ENCODE measurements at places on chromosomes 13 and 19.

GRCh38 chr13:108033800-108034707 is 181.3 kb downstream of the LIG4 start:
- DNase-seq = no peak

- DNase-seq = no peak
Measured at GRCh38 chr19:28296506-28296905, 916.4 kb downstream of the UQCRFS1 start.

DNA sequence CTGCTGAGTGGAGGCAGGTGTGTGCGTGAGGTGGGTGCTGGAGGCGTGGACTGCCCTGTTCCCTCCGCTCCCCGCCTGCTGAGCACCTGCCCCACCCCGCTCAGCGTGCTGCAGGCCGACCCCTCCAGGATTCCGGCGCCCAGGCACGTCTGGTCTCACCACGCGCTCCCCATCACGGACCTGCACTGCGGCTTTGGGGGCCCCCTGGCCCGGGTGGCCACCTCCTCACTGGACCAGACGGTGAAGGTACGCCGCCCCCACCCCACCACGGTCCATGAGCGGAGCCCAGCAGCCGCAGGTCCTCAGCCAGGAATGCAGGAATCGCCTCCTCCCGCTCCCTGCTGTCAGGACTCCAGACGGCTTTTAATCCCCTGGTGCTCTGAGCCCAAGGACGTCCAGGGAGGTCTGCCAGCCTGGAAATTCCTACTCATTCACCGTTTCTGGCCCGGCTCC is 6.0 kb downstream of the WDR18 start:
- DNase-seq = no peak

- no peak for DNase-seq
Measured at GRCh38 chr13:91236182-91236581, 111.3 kb upstream of the MIR17HG start.

DNA sequence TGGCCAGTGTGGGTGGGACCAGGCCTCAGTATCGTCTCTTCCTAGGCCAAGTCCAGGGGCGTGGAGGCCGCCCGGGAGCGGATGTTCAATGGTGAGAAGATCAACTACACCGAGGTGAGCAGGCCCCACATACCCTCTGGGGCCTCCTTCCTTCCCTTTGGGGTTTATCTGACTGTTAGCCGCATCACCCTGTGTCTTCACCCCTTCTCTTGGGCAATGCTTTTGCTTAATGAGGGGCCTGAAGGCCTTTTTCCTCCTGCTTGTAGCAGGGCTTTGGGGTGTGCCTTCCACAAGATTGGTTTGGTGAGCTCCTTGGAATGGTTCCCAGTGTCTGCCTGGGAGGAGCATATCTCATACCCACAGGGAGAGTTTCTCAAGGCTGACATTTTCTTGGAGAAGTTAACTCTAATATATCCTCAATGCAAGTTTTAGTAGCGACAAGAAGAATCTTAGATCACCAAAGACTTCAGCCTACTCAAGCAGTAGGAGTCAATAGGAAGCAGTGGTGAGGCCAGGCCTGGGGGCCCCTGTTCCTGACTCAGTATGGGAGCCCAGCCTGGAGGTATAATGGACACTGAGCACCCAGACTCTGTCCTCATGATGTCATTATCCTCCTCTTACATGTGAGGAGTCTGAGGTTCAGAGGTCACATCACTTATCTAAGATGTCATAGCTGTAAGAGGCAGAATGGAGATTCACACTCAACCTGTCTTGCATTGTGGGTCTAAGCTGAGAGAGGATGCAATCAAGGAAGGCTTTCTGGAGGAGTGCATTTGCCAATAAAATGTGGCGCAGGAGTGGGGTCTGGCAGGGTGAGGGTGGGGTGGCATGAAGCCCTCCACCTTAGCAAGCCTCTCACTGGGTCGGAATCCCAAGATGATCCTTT is 2.0 kb downstream of the GPI start:
- no peak for DNase-seq

- DNase-seq = no peak
Measured at GRCh38 chr19:19022380-19022961, 10.8 kb downstream of the SUGP2 start.

- DNase-seq = no peak
Measured at GRCh38 chr13:45122941-45123340, 2.6 kb downstream of the GTF2F2 start.

DNA sequence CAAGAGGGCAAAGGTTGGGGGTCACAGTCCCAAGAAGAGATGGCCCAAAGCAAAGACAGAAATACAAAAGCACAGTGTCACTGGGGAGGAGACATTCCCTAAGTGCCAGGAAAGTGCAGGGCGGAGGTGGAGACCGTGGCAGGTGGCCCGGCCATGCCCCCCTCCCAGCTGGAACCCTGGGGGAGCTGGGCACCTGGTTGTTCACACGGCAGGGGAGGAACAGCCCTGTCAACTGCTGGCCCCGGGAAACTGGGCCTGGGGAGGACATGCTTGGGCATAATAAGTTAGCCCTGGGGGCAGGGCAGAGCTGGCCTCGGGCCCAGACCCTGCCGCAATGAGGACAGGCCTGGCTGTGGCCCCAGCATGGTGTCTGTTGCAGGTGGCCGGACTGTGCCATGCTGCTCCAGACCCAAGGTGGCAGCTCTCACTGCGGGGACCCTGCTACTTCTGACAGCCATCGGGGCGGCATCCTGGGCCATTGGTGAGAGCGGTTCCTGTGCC is 7.4 kb downstream of the HPN start:
- no peak for DNase-seq

GRCh38 chr13:85141401-85141800 is 657.8 kb downstream of the SLITRK6 start:
- no peak for DNase-seq

DNA sequence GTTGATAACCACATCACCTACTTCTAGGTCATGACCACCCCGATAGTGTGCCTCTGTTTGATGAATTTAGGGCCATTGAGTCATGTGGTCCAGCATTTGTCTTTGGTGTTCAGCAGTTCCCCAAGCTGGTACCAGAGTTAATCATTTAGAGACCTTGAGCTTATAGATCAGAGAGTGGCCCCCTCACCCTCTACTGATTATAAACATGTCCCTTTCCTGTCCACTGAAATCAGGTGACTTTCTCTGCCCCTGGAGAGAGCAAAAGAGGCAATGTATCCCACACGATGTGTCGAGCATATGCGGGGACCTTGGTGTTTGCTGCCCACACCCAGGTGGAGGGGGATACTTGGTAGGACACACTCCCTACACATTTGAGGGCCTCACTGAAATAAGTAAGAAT is 46.3 kb downstream of the C13orf42 start:
- DNase-seq = no peak

Measured in activated T-helper 2 cell treated with anti-CD3 and anti-CD28 coated beads, Interferon-gamma antibody, Interleukin-2, Interleukin-4, amounts not matched to agents 10 μg/mL and 5 μg/mL and 100 μg/mL, durations not matched to agents 14 hours and 24 hours and 36 hours (primary cell).